ENCODE measurements at places on chromosomes 5 and 9.

- no peak for DNase-seq
These were observed 247.6 kb downstream of the COX7C start for GRCh38 chr5:86865256-86865785.

- DNase-seq: no peak
These were observed 303.2 kb downstream of the ACTL7B start for GRCh38 chr9:108552459-108553040.

DNA sequence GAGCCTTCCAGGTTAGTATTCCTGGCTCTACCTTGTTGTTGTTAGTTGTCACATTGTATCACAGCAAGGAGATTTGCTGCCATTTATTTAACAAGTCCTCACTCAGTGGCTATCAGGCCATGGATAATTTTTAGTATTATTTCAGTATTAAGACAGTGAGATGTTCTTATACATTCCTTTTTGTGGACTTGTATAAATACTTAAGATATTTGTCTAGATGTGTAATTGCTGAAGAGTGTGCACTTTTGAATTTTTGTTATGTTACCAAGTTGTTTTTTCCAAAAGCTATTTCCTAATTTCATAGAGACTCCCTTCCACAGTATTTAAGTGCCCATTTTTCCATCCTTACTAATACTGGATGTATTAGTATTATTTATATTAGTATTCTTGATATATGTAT is 22.0 kb downstream of the SLC36A1 start:
- DNase-seq: no peak

GRCh38 chr9:21810388-21810787 is 8.0 kb downstream of the MTAP start:
- DNase-seq: no peak

- no peak for DNase-seq
These were observed 134.6 kb upstream of the TUT7 start for GRCh38 chr9:86488794-86489193.

DNA sequence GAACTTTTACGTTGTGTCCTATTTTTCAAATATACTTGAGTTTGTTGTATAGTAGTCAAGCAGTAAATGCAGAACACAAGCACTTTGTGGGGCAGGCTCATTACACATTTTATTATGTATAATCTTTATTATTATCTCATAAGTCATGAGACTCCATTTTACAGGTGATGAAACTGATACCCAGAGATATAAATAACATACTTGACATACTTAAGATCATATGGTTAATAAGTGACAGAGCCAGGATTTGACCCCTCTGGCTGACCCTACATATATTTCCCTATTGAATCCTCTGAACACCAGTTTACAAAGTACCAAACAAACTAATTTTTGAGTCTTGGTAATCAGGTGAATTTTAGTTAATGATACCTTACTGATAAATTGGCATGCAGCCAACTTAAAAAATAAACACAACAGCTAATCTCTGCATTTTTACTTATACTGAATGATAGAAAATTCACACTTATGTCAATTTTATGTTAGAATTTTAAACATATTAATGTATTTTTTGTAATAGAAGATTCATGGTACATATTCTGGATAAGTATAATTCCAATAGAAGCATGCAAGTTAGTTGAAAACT is 305.0 kb upstream of the MEF2C start:
- no peak for DNase-seq

Data from NCI-H526 (cell line).